ENCODE measurements at places on chromosomes 2 and 18. TPM values are rescaled to one million over a fixed set of nuclear protein-coding genes. Genes with fewer than 3 reads are reported as not detected.

DNA sequence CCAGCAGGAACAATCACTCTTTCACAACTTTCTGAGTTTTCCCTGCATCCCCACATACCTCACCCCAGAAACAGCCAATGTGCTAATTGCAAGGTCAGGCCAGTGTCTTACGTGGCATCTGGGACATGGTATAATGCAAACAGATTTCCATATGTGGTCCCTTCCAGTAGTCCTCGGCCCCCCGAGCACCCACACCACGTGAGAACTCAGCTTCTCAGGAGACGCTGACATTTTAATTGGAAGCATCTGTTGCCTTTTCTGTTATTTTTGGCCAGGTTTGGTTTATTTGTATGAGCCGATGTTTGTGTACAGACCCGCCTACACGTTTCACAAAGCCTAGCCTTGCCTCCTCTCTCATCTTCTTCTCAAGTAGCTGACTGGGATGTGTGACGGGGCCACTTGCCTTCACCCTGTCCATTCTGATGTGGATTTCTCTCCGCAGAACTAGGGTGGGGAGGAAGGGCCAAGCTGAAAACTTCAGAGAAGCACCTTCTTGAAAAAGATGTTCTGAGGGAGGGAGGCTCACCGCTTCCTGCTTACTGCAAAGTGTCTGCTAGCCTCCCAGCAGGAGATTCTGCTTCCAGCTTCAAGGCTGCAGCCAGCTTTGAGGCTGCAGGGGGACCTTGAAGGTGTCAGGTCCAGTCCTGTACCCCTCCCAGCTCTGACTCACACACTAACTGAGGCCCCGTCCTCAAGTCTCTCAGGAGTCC, 109.6 kb upstream of the SLC14A2 start:
- DNase-seq = no peak

- no peak for DNase-seq
These were observed 54.4 kb upstream of the SEC11C start for GRCh38 chr18:59085126-59085794.

DNA sequence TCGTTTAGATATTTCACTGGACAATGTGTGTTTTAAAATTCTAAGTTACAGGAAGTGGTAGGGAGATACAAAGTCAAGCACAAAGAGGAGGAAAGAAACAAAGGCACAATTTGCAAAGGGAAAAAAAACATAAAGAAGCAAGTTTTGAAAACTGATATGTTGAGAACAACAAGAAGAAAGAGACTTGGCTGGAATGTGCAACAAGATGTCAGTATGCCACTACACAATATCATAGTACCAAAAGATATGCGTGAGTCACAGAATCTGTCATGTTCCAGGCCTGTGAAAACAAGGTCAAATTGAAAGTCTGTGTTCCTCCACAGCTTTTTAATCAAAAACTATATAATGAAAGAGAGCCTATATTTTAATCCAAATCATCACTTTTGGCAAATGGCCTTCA, 12.0 kb downstream of the EXOC6B start:
- DNase-seq = no peak

GRCh38 chr2:20478961-20479360, 32.1 kb downstream of the RHOB start:
- no peak for DNase-seq

- DNase-seq = no peak
These were observed 60.2 kb downstream of the EDAR start for GRCh38 chr2:108928660-108929377.

GRCh38 chr2:205270689-205271088, 411.6 kb upstream of the NRP2 start:
- DNase-seq = no peak

- no peak for DNase-seq
These were observed 377.6 kb downstream of the RND3 start for GRCh38 chr2:150109912-150110311.

Gene BOLL
- not detected for total RNA-seq

GRCh38 chr2:37000318-37000717, 34.0 kb upstream of the STRN start:
- DNase-seq = no peak

DNA sequence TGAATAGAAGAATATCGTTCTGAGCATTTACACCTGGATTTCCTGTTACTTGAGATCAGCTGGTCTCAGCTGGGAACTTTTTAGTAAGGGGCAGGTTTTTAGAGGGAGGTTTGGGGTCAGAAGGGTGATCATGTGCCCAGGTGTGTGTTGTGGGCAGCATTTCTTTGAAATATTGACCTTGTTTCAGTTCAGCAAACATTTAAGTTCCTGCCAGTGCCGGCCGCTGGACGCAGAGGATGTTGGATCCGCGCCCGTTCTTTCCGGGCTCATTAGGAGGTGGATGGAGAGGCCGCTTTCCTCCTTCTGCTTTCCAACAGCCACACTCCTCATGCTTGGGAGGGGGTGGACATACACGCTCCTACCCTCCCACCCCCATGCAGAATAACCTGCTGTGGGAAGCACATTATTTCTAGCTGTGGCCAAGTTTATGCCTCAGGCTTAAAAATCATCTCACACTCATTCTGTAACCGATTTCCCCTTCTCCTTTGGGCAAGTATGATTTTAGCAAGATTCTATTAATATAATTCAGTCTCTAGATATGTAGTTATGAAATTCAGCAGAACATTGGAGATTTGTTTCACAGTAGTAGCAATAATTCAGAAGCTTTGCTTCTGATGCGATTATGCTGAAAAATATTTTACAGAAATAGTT, 131.4 kb downstream of the ZNF236 start:
- DNase-seq = no peak

Gene RAX
- not detected for total RNA-seq

Gene C2orf80
- not detected for total RNA-seq

- no peak for DNase-seq
These were observed 52.6 kb downstream of the SH3BP4 start for GRCh38 chr2:235004329-235004903.

DNA sequence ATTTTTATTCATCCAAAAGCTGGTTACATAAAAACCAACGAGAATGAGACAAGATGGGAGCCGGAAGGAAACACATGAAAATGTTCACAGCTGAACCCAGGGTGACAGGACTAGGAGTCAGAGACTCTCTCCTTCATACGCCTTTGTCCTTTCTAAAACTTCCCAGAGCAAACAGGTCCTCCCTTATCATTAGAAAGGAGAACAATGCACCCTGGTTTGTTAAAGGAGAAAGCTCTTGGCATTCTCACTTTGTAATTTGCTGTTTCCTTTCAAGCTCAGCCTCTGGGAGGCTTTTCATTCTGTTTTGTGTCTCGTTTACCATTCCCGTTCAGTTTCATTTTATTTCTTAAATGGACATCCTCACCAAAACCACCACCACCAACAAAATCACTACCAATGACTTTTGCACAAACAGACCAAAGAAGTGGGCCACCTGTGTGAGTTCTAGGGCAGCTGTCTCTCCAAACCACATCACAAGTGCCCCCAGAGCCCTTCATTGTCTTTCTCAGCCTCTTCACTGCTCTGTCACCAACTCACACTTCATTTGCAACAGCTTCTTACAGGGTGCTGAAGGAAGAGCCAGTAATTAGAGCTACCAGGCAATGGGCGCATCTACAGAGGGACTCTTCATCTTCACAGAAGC, 105.3 kb downstream of the HDAC4 start:
- peak; percentile 33 for DNase-seq

- no peak for DNase-seq
These were observed 109.2 kb downstream of the DYSF start for GRCh38 chr2:71562518-71562917.

DNA sequence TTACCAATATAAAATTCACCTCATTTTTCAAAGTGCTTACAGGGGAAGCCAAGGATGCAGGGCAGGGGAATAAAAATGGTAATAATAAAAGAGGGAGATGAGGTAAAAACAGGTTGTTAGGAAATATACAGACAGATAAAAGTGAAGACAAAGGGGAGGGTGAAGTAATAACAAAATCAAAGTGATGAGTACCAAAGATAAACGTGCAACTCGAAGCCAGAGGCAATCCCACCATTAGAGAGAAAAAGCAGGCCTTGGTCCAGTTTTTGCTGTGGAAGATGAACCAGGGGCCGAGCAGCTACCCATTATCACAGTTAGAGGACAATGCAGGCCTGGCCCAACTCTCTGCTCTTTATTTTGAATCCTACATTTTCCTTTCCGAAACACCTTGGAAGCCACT, 99.6 kb upstream of the UPP2 start:
- DNase-seq = no peak

Gene CNGA3
- total RNA-seq = not detected

GRCh38 chr18:70506511-70506910, 217.7 kb downstream of the SOCS6 start:
- no peak for DNase-seq

Gene ARID5A
- 100 TPM for total RNA-seq

DNA sequence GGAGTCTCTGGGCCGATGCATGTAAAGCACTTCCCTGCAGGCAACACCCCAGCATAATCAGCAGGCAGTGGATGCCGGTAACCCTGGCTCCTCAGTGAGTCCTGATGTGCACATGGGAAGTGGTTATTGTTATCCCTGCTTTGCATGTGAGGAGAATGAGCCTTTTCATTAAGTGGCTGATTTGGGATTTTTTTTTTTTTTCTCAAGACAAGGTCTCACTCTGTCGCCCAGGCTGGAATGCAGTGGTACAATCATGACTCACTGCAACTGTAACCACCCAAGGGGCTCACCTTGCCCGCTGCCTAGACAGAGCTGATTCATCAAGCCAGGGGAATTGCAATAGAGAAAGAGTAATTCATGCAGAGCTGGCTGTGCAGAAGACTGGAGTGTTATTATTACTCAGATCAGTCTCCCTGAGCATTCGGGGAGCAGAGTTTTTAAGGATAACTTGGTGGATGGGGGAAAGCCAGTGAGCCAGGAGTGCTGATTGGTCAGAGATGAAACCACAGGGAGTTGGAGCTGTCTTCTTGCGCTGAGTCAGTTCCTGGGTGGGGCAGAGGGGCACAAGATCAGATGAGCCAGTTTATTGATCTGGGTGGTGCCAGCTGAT, 95.4 kb downstream of the SOCS6 start:
- no peak for DNase-seq

DNA sequence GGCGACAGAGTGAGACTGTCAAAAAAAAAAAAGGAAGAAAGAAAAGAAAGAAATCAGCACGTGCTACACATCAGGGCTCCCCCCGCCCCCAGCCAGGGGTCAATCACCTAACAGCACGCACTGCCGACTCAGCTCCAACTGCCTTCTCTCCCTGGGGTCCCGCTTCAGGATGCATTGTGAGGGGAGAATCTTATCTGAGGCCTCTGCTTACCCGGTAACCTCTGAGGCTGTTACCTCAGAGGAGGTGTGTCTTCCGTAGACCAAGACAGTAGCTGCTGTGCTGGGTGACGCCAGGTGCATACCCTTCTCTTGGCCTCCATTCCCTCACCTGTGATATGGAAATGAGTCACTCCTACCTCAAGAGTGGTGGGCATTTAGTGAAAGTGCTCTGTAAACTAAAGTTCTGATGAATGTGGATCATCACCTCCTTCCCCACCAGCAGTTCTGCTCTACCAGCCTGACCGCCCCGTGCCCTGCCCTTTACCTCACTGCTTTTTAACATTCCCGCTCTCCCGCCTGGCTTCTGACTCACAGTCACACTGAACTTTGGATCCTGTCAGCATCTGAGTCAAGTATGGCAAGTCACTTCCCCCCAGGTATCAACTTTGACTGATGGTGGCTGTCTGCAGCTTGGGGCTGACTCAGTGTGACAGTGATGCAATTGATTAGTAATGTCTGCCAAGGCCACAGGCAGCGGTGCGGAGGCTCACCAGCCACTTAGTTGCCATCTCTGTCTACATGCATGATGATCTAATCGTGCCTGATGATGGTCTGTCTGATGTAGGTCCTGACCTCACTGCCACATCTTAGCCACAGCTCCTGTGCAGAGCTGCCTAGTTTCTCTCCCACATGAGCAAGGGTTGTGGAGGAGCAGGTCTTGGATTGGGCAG, 20.1 kb downstream of the ARID5A start:
- no peak for DNase-seq

GRCh38 chr2:11569636-11570035, 35.8 kb downstream of the GREB1 start:
- no peak for DNase-seq

- DNase-seq = no peak
These were observed 13.8 kb downstream of the TMEM131 start for GRCh38 chr2:97981961-97982360.

GRCh38 chr2:159106109-159106508, 137.7 kb downstream of the TANC1 start:
- no peak for DNase-seq

Gene MYO7B
- total RNA-seq = 0.26 TPM

DNA sequence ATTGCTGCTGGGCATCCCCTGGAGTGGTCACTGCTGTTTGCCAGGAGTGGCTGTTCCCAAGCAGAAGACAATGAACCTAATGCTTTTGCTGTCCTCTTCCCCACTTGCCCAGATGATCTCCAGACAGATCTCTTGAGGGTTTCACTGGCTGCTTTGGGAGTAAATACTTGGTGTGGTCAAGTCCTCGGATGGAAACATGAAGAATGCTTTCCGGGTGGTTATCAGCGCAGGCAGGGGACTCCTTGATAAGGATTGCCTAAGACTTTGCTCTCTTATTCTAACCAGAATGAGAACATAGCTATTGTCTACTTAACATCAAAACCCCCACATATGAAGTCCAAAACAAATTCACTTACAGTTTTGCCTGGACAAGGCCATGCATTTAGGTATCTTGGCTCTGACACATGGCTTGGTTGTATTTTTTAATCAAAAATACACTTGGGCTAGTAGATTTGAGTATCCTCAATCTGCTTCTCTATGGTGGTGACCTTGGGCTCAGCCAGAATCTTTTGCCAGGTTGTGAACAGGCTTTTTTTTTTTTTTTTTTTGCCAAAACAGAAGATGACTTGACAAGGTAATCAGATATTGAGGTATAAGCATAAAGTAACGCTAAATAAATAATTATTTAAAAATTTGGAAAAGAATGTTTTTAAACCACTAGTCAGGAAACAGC, 34.8 kb upstream of the MYO3B start:
- DNase-seq = no peak

DNA sequence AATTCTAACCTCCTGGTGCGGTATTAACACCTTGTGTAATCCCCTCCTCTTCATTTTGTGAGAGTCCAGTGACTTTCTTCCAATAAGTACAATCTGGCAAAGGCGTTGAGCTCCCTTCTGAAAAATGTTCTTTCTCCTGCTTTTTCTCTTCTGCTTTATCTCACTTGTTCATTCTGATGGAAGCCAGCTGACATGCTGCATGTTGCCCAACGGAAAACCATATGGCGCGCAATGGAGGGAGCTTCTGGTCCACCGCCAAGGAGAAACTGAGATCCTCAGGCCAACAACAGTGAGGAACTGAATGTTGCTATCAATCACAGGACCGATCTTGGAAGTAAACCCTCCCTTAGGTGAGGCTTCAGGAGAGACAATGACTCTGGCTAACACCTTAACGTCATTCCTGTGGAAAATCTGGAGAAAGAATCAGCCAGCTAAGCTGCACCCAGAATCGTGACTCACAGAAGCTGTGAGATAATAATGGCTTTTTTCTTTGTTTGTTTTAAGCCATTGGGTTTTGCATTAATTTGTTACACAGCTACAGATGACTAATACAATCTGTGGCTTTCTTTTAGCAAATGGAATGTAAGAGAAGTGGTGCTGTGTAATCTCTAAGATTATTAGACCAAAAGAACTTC, 1323.9 kb upstream of the DDX18 start:
- DNase-seq = no peak

Gene SGO2
- 3.4 TPM for total RNA-seq

Gene SLC11A1
- total RNA-seq = 1.2 TPM
